ENCODE measurements at places on chromosomes 6 and 20.

DNA sequence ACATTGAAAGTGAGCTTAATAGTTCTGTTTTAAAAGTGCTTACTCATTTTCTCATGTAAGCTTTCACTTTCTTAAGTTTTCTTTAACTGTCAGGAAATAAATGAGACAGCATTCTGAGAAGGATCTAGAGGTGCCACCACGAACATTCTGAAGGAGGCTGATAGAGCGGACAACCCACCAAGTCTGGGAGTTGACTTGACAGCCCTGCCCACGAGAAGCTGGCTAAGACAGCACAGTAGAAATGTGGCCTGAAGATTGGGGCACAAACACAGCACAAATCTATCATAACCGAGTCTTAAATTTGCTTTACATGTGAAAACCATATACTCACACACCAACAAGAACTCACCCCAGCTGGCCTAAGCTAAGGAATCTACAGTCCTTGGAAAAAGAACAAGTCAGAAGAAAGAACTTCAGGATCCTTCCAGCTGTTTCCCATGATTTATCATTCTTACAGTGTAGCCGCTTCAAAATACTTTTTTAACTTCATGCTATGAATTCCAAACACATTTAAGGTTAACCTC is 144.2 kb upstream of the TNFAIP3 start:
- no peak for DNase-seq

GRCh38 chr6:14851281-14851680 is 394.6 kb upstream of the JARID2 start:
- DNase-seq: no peak

DNA sequence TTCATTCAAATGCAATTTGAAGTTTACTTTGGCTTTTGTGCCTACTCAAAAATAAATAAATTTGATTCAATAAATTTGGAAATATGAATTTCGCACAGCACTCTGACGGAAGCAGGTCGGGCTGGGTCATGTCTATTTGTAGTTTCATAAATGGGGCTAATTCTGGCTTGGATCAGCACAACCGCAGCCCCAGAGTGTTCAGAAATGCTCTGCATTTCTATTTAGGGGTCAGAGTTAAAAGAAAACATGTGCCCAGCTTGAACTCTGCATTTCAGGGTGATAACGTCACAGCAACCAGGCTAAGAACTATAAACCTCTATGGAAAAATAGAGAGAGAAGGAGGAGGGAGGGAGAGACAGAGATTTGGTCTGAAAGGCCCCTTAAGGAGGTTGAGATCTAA is 480.9 kb upstream of the NOX3 start:
- DNase-seq: no peak

DNA sequence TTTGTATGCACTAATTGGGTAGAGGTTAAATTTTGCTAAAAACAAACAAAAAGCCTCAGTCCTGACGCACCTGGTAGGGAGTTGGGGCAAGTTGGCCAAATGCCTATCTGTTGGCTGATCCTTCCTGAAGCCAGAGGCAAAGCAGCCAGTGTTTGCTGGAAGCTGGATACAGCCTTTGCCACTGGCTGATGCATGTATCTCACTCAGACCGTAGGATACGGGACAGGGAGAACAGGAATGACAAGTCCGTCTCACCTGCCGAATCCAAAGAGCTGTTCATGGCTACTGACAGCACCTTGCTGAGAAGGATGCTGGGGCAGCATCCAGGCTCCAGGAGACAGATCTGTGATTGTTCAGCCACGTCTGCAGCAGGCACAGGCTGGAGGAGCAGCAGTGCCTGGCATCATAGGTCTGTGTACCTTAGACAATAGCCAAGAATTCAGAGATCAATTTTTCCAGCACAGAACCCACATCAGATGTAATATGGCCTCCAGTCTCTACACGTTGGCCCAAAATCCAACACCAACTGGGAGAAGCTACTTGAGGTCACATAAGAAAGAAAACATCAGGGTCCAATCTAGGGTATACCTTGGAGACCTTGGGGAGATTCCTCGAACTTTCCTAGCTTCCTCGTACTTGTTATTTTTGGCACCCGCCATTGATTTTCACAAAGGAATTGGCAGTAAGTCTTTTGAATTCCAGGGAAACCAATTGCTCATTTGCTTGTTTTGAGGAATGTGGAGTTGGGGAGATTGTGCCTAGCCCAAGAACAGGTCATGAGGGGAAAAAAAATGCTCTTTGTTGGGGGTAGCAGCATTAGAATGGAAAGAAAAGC is 108.5 kb upstream of the ARMC2 start:
- DNase-seq: no peak

DNA sequence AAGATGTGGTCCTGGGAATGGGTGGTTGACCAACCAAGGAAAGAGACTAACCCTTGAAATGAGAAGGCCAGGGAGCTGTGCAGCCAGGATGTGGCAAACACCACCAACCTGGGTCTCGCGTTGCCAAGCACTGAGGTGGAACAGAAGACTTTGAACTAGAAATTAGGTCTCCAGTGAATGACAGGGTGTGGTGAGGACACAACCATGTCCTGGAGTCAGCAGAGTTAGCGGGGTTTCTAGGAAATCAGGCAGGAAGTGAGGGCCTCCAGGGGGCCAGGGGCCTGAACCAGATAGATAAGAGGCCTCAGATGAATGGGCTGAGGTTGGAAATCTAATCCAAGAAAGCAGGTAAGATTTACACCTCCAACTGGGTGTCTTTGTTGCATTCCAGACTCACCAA is 353.3 kb upstream of the ARID1B start:
- no peak for DNase-seq

Data from cortex of kidney (tissue), 1 donor.